GM04503 (cell line): ENCODE measurements at places on chromosomes 3 and 15.
A peak's percentile ranks its signal among the peaks of the same experiment; 100 is the strongest.

- peak; percentile 80 for DNase-seq
Observed at GRCh38 chr3:134008630-134009156, 21.0 kb downstream of the SLCO2A1 start.

DNA sequence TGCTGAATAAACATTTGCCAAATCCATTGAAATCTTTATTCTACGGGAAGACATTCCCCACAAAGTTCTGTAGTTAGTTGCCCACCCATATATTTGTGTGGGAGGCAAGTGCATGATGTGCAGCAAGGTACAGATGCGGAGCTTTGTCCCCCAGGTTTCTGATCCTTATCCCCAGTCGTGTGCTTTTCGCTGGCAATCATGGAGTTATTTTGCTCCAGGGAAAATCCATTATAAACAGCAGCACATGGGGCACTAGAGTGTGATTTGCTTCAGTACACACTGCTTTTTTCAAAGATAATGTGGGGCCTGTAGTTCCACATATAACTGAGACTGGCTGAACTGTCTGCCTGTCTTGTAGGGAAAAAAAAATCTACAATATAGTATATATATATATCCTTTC lies 132.1 kb downstream of the FEZF2 start:
- no peak for DNase-seq

DNA sequence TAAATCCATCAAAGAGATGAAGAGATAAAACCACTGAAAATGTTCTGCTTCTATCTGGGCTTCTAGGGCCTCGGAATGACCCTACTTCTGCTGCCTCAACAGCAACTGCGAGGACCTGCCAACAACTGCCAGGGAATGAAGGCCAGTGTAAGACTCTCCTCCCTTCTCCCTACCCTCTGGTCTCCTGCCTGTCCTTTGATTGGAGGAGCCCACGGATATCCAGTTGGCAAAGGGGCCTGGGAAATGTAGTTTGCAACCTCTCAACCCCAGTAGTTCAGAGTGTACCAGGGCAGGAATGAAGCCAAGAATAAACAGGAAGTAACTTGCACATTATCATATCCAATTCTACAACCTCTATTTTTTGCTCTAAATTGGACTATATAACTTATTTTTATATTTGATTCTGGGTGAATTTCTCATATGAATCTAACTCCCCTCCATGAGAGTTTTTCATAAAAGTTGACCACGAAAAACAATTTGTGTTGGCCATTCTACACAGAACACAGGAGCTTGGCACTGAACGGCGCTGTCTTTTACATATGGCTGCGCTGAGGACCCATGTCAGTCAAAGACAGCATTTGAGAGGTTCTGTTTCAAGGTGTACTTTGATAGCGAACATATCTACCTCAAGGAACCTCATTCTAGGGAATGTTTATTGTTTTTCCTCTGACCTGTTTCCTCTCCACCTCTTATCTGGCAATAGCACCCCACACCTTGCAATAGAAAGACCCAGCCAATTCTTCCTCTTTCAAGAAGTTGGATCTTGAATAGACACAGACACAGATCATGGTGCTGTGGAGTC lies 91.1 kb upstream of the RNF7 start:
- no peak for DNase-seq

DNA sequence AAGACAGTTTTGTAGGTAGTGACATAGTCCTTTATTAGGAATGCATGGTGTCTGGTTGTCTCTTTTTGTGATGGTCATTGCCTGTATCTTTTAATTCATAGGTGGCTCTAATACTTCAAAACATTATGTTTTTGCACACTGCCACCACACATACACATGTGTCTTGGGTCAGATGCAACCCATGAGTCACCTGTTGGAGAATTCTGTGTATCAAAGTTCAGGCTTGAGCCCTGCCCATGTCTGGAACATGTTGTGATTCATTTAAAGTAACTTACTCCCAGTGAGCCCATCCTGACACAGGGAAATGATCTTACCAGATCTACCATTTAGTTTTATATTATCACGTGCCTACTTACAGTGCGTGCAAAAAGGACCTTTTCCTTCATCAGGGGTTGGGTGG lies 142.7 kb downstream of the GHSR start:
- no peak for DNase-seq

DNA sequence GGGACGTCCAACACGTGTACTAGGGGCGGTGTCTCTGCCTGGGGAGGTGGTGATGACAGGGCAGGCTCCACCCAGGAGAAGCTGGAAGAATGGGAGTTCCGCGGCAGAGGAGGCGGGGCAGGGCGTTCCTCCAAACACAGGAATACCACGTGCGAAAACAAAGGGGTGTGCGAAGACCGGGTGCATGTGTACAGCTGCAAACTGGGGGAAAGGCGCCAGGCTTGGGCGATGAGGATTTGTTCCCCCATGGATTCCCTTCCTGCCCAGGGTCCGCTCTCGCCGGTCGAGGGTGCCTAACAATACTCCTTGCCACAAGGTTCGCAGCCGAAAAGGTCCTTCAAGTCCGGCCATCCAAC lies 500 bp upstream of the ZSCAN2 start:
- peak; percentile 55 for DNase-seq

DNA sequence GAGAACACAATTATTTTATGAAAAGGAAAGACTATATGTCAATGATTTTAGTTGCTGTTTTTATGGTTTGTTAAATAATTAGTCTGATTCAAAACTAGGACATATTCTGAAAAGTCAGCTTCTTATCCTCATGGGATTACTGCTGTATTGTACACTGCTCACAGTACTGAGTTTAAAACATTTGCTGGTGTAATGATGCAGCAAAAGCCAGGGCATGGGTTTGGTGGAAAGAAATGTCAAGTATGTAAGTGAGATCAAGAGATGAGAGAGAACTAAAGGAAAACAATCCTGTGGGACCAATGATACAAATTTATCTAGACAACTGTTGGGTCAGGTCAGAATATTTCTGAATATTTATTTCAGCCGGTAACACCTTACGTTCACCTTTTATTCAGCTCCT lies 210.1 kb upstream of the ARHGEF26 start:
- no peak for DNase-seq

- no peak for DNase-seq
Observed at GRCh38 chr3:60847791-60848190, 403.5 kb downstream of the FHIT start.

GRCh38 chr3:69784954-69785514 lies 45.8 kb downstream of the MITF start:
- DNase-seq, result peak; percentile 25

- no peak for DNase-seq
Observed at GRCh38 chr15:75639191-75639708, 774 bp downstream of the IMP3 start.

DNA sequence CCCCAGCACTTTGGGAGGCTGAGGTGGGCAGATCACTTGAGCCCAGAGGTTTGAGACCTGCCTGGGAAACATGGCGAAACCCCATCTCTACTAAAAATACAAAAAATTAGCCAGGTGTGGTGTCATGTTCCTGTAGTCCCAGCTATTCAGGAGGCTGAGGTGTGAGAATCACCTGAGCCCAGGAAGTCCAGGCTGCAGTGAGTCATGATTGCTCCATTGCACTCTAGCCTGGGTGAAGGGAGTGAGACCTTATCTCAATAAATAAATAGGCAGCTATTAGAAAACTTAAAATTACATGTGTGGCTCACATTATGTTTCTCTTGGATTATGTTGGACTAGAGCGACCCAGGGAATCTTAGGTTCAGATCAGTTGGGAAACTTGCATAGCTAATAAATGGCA lies 69.7 kb downstream of the RPLP1 start:
- DNase-seq, result no peak

- DNase-seq, result no peak
Observed at GRCh38 chr3:12918231-12918630, 76.9 kb upstream of the RPL32 start.

GRCh38 chr3:60147249-60147950 lies 1097.6 kb upstream of the CFAP20DC start:
- DNase-seq, result no peak

DNA sequence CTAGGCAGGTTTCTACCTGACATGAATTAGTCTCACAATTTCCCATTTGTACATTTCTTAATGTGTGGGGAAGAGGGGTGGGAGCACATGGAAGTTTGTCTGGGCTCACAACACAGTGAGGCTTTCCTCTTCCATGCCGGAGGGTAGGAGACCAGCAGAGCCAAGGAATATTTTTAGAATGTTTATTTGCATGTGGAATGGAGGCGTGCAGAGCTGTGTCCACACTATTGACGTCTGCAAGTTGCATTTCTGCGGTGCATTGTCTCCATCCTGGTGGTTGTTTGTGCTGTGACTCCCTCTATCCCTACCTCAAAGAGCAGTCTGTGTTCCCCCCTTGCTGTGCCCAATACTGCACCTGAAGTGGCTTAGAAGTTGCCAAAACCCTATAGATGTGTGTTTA lies 103.1 kb upstream of the LRTM1 start:
- no peak for DNase-seq

GRCh38 chr15:43249699-43250203 lies 17.0 kb downstream of the TGM5 start:
- DNase-seq, result peak; percentile 87

- no peak for DNase-seq
Observed at GRCh38 chr3:179673523-179673922, 20.7 kb downstream of the USP13 start.

DNA sequence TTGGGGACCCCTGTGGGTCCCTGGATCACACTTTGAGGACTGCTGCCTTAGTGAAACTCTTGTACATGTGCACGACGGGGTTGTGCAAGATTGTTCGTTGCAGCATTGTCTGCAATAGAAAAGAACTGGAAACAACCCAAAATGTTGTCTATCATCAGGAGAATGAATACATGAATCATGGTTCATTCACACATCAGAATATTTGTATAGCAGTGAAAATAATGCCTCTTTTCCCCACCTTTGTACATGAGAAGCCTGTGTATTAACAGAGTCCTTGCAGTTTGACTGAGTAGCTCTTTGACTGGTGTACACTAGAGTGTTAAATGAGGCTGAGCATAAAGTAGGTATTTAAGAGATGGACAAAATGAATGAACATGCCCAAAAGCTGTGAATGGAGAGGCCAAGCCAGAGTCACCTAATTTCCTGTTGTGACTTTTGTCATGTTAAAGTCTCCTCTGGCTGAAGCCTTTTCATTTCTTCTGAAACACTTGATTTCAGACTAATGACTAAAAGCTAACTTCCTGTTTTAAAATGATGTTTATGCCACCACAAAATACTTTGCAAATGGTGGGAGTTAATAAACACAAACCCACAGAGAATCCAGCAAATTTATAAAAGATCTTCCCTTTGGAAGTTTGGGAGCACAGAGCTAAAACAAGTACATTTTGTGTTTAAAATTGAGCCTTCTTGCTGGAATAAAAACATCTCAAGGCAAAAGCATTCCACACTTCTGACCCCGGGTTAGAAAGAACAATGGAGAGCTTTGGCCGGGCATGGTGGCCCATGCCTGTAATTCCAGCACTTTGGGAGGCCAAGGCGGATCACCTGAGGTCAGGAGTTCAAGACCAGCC lies 20.6 kb upstream of the USP3 start:
- DNase-seq, result no peak

GRCh38 chr15:57773051-57773450 lies 66.5 kb downstream of the POLR2M start:
- DNase-seq, result no peak

DNA sequence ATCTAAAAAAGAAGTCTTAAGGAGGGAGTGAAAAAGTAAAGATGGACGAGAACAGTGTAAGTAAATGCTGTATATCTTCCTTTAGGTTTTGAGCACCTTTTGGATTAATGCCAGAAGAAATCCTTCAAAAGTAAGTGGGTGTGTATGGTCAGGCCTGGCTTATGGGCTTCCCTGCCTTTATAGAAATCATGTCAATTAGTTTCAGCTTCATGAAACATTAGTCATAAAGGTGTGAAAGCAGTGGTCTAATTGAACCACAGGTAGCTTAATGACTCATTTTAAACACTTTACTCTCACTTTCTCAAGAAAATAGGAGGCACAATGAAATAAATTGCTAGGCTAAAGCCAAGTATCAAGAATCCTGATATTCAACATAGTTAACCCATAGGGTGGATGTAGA lies 467.4 kb upstream of the DPPA4 start:
- no peak for DNase-seq

DNA sequence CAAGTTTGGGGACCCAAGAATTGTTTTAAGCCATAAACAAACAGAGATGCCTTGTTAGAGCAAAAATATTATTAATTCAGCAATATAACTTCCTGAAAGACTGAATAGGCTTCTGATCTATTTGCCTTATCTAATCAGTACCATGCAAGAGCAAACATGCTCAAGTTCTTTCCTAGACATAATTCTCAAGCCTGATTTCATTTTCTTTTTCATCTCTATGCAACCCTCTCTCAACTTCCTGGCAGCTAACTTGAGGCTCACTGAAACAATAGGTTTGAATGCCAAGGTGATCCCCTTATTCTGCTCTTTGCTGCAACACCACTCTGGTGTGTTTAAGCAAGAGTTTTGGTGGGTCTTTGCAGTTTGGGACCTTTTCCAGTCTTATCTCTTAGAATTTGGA lies 230.9 kb upstream of the CD96 start:
- DNase-seq, result no peak

- no peak for DNase-seq
Observed at GRCh38 chr3:56962206-56962605, 98.3 kb upstream of the SPATA12 start.

GRCh38 chr15:95928822-95929221 lies 401.7 kb upstream of the NR2F2 start:
- DNase-seq, result no peak

DNA sequence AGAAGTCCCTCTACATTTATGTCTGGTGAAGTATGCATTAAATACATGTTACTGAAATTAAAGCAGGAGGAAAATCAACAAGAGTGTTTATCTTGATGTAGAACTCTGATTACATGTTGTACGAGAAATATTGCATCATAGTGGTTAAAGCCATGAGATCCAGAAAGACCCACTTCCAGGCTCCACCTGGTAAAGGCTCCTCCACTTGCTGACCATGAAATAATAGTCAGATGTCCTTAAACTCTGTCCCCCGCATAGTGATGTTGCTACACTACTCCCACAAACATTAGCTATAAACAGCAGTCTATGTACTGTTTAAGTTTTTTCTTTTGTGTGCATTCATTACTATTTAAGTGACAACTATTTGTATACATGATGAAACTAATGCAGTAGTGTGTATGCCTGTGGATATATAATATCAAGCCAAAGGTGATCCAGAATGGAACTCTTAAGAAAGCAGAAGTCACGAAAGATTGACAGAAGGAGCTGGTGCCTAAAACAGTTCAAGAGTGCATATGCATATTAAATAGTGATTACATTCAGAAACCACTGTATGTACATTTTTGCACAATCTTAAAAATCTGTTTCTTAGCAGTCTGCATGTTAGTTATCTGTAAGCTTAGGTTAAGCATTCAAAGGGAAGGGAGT lies 264.4 kb upstream of the KCNMB2 start:
- DNase-seq, result no peak

- no peak for DNase-seq
Observed at GRCh38 chr15:54566654-54567053, 588.4 kb downstream of the UNC13C start.

- DNase-seq, result no peak
Observed at GRCh38 chr3:123447749-123448517, 957 bp downstream of the ADCY5 start.
